ENCODE measurements at places on chromosomes 2 and 18.

DNA sequence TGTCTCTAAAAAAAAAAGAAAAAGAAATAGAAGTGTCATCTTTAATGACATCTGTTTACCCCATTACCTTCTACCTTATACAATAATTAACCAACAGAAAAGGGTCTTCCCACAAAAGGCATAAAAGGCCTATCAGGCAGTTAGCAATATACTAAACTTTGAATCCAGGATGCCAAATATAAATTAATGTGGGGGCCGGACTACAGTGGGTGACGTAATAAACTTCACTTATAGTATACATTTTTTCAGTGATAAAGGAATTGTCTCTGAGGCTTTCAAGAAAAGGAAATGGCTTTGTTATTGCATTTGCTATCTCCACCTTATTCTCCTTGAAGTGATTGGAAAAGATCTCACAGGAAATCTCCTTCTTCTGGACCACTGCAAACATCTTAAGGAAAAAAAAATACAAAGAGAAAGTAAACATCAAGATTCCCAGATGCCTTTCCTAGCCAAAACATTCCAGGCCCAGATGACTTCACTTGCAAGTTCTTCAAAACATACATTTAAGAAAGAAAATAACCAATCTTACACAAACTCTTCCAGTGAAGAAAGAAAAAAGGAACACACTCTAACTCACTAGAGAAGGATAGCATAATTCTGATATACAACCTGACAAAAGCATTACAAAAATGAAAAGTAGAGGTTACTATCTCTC, 126.2 kb upstream of the CAB39 start:
- no peak for DNase-seq

DNA sequence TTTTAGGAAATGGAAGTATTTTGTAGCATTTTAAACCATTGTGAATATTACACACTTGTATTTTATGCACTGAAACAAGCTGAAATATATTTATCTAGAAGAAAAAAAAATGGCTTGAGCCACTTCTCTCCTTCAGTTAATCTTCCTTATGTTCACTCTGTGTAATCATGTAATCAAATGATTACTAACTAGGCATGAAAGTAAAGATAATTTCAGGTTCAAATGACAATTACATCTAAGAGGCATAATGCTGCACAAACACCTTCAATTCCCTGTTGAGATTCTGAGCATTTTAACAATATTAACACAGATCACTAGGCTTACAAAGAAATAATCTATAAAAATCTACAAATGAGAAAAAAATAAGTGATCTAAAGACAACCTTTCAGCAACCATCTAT, 119.6 kb upstream of the ITGB6 start:
- no peak for DNase-seq

DNA sequence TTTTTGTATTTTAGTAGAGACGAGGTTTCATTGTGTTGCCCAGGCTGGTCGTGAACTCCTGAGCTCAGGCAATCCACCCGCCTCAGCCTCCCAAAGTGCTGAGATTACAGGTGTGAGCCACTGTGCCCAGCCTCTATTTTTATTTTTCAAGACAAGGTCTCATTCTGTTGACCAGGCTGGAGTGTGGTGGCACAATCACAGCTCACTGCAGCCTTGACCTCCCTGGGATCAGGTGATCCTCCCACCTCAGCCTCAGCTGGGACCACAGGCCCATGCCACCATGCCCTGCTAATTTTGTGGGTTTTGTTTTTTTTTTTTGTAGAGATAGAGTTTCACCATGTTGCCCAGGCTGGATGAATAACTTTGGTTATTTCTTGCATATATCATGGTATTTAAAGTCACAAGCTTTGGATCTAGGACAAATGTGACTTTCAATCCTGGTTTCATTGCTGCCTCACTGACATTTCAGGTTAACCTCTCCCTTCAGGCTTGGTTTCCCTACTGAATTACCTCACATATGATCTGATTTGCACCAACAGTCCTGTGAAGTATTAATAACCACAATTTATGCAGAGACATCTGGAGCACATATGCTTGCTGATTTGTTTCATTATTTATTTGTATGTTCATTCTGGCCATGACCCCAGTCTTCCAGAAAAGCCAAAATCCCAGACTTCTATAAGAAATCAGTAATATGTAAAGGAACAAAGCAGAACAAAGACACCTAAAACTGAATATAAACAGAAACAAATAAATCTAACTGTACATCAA, 17.5 kb upstream of the RAB31 start:
- DNase-seq = peak; percentile 43

DNA sequence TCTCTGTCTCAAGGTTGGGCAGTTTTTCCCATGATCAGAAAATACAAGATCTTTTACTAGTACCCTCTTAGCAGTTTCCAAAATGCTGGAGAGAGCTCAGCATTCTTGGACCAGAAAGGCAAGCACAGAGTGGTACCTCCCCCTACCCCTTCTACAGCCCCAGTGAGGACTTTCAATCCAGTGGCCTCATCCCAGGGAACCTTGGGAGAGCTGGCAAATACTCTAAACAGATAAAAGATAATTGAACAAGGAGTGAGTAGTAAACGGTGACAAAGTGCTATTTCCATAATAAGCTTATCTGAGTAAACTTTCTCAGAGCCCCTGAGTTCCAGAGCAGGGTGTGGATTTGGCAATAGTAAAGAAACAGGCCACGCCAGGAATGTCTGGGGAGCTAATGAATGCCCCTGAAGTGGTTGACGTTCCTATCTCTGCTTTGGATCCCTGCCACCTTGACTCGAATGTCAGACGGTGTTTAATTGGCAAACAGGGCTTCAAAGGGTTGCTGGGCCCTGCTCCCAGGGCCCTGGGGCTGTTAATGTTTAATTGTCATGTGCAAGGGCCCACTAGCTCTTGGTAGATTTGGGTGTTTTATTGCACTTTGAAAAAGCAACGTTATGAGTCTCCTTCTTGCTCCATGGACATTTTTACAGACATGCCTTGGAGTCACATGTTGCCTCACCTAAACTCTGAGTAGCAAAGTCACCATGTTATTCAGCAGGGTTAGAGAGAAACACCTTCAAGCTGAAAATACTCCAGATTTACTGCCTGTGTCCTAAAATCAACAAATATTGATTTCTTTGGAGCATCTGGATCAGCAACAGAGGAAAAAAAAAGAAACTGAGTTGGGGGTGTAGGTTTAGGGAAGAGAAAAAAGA, 239.9 kb downstream of the CYRIA start:
- DNase-seq = no peak

GRCh38 chr2:20115902-20116301, 64.5 kb upstream of the LAPTM4A start:
- DNase-seq = no peak

DNA sequence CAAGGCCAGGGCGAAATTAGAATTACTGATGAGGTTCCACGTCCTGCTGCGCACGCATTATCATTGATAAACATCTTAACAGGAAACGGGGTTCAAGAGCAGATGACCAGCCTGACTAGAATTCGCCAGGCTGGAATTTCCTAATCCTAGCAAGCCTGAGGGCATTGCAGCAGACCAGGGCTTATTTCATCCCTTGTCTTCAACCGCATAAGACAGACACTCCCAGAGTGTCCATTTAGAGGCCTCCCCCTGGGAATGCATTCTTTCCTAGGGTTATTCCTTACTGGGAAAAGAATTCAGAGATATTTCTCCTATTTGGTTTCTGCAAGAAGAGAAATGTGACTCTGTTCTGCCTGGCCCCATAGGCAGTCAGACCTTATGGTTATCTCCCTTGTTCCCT, 486.8 kb downstream of the DPP10 start:
- DNase-seq = no peak

- DNase-seq = peak; percentile 24
Observed at GRCh38 chr2:157036726-157037125, 220.8 kb upstream of the GALNT5 start.

GRCh38 chr18:45357686-45358470, 257.4 kb upstream of the SLC14A2 start:
- DNase-seq = peak; percentile 83

Data from fibroblast of skin of right quadriceps (primary cell).